ENCODE measurements at places on chromosomes 4 and X. TPM values are rescaled to one million over a fixed set of nuclear protein-coding genes. Genes with fewer than 3 reads are reported as not detected.

SPANXD gene
- polyA plus RNA-seq: not detected

ALG13 gene
- polyA plus RNA-seq: 139 TPM

TCEAL6 gene
- polyA plus RNA-seq: not detected

- no peaks in the 10 kb centered on the region for H3K27me3 ChIP-seq
- DNase-seq: no peak
- peaks cover 7% of the 10 kb centered on the region for H3K36me3 ChIP-seq
- no peak overlapping the region for H3K4me3 ChIP-seq
These were observed 10.0 kb downstream of the ABHD18 start for GRCh38 chr4:127975121-127975770.

DNA sequence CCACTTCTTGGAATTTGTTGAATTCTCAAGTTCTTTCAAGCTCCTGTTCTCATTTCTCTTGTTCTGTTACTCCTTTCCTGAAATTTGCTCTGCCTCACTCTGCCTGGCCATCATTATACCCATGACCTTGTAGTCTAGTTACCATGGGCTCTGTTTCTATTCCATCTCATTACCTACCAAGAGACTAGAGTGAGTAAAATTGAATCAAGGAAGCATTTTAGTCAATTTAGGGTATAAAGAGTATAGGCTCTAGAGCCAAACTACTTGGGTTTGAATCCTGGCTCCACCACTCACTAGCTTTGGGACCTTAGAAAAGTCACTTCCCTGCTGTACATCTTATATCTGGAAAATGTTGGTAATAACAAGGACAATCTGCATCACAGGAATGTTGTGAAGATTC lies 2.2 kb downstream of the ALAS2 start:
- no peak overlapping the region for H3K27ac ChIP-seq
- DNase-seq: no peak
- H3K36me3 ChIP-seq: no peaks in the 10 kb centered on the region
- no peak overlapping the region for H3K4me3 ChIP-seq
- no peaks in the 10 kb centered on the region for H3K4me1 ChIP-seq

DNA sequence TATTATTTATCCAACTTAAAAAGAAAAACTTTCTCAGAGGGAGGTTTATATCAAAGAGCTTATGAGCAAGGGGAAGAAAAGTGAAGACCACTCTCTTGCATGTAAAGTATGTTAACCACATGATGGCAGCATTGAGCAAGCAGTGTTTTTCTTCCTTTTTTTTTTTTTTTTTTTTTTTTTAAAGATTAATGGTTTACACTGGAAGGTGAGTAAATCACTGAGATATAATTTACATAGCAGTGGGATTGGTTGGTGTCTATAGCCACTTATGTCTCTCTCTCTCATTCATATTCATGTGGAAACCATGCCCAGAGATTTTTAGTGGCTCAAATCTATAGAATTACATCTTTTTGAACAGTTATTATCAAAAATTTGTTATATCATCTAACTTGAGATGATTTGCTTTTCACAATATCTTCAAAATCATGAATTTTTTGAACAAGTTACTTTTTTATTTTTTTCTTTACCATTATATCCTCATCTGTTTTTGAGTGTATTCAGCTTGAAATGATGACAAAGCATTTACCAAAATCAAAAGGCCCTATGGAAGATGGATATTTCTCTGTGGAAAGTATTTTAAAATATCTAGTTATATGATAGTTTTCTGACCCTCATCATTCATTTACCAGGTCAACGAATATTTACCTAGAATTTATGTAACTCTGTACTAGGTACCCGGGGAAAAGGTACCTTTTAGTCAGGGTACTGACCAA lies 31.6 kb downstream of the MTHFD2L start:
- no peaks in the 10 kb centered on the region for H3K36me3 ChIP-seq
- H3K4me1 ChIP-seq: no peaks in the 10 kb centered on the region
- H3K27ac ChIP-seq: no peak overlapping the region
- H3K4me3 ChIP-seq: no peak overlapping the region
- DNase-seq: peak; percentile 54

- no peak overlapping the region for H3K4me3 ChIP-seq
- no peaks in the 10 kb centered on the region for H3K27me3 ChIP-seq
- H3K27ac ChIP-seq: no peak overlapping the region
These were observed 73.9 kb downstream of the GC start for GRCh38 chr4:71709961-71710360.

GRCh38 chr4:142202404-142203332 lies 566.3 kb downstream of the IL15 start:
- peaks cover 5% of the 10 kb centered on the region for H3K4me1 ChIP-seq
- H3K27ac ChIP-seq: no peak overlapping the region
- H3K27me3 ChIP-seq: no peaks in the 10 kb centered on the region

GRCh38 chr4:94714365-94715160 lies 43.2 kb upstream of the BMPR1B start:
- no peak overlapping the region for H3K4me3 ChIP-seq
- no peaks in the 10 kb centered on the region for H3K36me3 ChIP-seq
- H3K4me1 ChIP-seq: no peaks in the 10 kb centered on the region
- DNase-seq: no peak
